ENCODE measurements at places on chromosomes 1 and 21.

DNA sequence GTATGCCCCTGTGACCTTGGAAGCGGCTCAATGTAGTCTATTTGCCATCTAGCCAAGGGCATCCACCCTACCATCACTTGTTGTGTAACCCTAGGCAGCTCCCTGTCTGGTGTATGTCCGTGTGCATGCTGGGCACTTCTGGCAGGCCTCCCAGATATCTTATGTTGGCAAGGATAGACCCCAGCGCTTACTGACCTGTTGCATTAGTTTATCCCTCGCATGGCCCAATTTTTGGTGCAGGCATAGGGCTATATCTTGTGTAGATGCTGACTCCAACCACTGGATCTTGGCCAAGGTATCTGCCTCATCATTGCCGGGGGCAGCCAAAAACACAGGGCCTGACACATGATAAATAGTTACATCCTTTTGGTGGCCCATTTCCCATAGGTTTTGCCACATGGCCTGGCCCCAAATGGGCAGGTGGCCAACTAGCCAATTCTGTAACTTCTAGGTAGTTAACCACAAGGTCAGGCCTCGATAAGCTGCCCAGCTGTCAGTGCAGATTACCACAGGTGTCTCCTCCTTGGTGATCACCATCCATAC, 14.0 kb upstream of the TBX19 start:
- no peak for DNase-seq

GRCh38 chr1:81050390-81050789, 750.3 kb upstream of the ADGRL2 start:
- no peak for DNase-seq

DNA sequence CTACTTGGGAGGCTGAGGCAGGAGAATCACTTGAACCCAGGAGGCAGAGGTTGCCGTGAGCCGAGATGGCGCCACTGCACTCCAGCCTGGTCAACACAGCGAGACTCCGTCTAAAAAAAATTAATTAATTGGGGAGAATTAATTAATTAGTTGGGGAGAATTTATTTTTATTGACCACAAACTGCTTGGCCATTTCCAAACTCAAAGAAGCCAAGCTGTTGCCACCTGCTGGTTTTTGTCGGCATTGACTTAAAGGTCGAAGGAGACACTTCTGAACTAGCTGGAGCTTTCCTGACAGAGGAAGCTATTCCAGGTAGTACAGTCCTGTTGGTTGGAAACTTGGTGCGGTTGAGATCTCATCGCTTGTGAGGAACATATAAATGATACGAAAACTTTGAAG, 13.1 kb downstream of the MAP1LC3C start:
- peak; percentile 3 for DNase-seq

DNA sequence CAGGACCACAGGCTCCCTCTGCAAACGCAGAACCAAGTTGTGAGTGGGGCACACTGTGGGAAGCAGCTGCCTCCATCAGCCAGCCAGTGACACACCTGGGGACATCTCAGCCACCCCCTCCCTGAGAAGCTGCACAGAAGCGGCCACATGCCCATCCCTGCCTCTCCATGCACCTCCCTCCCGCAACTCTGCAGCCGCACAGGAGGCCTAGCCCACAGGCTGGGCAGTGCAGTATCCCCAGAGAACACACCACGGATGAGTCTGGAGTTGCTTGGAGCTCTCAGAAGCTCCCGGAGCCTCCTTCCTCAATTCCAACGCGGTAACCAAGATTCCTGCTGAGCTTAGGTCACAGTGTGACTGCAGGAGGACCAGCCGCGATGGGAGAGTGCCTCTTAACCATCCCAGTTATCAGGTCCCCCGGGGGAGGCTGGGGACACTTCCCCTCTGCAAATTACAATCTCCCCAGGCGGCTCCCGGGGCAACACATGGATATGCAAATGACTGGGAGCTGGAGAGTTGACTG, 1.2 kb upstream of the WNT3A start:
- no peak for DNase-seq

GRCh38 chr1:240591078-240591477, 20.9 kb downstream of the GREM2 start:
- no peak for DNase-seq

DNA sequence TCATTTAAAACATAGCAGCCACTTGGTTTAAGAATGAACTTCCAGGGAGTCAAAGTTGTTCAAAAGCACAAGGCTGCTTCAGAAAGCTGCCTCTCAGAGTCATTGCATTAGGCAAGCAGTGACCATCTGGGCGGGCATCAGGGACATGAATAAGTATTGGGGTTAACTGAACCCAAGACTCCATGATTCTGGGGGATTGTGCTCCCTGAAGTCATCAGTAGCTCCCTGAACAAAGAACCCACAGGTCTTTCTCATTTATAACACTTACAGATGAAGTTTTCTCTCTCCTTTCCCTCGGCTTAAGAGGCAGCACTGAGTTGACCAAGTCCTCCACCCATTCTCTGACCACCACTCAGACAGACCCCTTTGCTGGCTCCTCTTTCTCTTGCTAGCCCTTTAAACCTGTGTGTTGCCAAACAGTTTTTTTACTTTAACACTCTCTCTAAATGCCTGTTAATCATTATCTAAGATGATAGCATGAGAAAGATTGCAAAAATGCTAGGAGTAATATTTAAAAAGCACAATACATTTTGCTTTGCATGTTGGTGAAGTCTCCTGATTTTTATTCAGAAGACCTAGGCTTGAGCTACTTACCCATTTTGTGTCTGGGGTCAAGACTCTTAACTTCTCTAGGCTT, 77.0 kb upstream of the ARHGAP29 start:
- DNase-seq = no peak

GRCh38 chr1:201778279-201779065, 50.5 kb upstream of the IPO9 start:
- DNase-seq = no peak

DNA sequence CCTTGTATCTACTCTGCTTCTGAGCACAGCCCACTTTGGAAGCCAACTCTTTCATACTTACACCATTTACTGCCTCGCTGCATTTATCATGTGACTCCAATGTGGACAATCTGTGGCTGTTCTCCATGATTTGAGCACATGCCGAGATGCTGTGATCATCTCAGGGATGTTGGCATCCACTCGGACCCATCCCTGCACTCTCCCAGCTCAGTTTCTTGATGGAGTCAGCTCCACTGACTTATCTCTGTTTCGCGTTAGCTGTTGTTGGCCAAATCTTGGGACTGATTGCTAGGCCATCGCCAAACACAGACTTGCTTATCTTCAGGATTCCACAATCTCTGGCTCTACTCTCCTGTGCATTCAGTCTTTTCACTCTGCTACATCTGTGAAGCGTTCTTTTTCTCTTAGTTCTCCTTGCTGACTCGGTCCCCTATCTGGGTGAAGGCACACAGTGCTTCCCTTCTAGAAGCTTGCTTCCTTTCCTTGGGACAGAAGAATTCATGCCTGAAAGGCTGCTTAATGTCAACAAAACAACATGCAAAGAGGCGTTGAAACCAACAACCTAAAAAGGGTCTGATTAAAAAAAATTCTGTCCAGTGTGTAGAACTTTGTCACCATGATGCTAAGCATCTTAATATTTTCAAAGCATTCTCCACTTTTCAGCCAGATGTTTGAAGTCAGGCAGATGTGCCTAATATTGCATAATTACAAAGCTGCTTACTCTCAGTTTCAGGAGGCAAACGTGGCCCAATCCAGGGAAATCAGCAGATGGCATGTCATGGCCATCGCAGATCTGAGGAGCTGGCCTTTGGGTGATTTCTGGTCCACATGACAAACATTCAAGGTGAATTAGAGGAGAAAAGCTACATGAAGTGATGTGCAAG, 120.7 kb downstream of the NGF start:
- DNase-seq = no peak

GRCh38 chr1:21886486-21887215, 50.5 kb downstream of the HSPG2 start:
- no peak for DNase-seq

GRCh38 chr1:119647228-119647733, 785 bp downstream of the ZNF697 start:
- no peak for DNase-seq

DNA sequence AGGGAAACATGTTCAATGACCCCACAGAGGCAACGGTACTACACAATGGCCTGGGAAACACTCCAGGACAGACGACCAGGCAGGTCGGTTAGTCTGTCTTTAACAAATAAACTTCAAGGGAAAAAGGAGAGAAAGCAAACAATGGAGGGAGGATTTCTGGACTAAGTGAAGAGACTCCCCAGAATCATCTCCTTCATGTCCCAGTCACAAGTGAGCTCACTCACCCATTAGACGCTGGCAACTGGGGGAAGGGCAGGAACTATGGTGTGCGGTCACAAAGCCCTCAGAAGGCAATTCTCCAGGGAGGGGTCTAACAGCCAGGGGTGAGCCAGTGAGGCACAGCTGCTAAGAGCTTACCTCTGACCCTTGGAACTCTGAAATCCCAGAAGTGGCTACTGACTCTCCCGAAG, 55.7 kb upstream of the NADK start:
- no peak for DNase-seq

- DNase-seq = no peak
Measured at GRCh38 chr1:231397886-231398671, 24.0 kb downstream of the EGLN1 start.

DNA sequence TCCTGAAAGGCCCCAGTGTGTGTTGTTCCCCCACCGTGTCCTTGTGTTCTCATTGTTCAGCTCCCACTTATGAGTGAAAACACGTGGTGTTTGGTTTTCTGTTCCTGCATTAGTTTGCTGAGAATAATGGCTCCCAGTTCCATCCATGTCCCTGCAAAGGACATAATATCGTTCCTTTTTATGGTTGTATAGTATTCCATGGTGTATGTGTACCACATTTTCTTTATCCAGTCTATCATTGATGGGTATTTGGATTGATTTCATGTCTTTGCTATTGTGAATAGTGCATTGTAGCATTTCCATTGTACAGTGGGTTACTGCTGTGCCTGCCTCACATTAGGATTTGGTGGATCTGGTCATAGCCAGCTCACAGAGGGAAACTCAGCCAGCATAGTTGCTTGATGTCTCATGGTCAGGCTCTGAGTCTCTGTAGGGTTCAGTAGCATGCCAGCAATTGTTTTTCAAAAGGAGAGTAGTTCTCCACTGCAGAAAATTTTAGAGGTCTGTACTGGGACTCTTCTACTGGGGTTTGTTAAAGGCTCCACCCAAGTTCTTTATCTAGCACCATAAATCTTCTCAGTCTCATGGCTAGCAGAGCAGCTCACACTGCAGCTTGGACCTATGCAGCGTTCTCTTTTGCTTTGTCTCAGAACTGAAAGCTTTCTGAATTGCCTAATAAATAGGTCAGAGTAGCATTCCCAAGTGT, 41.0 kb downstream of the RUNX3 start:
- DNase-seq = no peak

GRCh38 chr1:15177710-15178166, 24.2 kb downstream of the TMEM51 start:
- no peak for DNase-seq

GRCh38 chr1:47227341-47228232, 4.4 kb downstream of the TAL1 start:
- DNase-seq = no peak

DNA sequence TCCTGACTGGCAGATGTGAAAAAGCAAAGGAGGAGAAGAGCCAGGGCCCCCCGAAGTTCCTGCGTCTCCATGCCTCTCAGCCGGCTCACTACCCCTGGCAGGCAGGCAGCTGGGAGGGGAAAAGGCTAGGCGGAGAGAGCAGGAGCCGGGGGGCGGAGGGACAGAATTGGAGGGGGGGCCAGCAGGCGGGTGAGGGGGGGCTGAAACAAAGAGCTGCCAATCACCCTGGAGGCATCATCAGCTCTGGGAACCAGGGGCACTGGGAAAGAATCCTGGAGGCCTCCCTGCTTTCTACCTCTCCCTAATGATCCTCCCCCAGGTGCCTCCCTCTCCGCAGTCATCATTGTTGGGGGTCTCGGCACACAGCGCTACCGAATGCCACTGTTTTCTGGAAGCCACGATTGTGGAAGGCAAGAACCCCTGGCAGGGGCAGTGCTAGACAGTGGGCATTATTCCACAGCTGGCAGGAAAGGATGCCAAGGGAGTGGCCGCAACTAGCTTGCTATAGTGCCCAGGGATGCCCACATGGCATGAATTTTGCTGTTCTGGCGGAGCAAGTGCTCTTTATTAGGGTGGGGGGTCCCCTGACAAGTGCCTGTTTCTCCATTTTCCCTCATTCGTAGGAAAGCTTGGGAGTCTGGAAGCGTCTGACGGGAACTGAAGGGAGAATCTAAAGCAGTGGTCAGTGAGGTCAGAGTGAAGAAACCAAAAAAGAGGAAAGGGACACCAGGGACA, at the start of gene THBS3:
TSS of gene THBS3 (minus strand) at position 92 of the 735 bp plus-strand sequence. CDS start at position 71, 21 bp downstream.
- peak; percentile 62 for DNase-seq

GRCh38 chr1:17239420-17239819, 9.5 kb upstream of the PADI3 start:
- DNase-seq = peak; percentile 80

DNA sequence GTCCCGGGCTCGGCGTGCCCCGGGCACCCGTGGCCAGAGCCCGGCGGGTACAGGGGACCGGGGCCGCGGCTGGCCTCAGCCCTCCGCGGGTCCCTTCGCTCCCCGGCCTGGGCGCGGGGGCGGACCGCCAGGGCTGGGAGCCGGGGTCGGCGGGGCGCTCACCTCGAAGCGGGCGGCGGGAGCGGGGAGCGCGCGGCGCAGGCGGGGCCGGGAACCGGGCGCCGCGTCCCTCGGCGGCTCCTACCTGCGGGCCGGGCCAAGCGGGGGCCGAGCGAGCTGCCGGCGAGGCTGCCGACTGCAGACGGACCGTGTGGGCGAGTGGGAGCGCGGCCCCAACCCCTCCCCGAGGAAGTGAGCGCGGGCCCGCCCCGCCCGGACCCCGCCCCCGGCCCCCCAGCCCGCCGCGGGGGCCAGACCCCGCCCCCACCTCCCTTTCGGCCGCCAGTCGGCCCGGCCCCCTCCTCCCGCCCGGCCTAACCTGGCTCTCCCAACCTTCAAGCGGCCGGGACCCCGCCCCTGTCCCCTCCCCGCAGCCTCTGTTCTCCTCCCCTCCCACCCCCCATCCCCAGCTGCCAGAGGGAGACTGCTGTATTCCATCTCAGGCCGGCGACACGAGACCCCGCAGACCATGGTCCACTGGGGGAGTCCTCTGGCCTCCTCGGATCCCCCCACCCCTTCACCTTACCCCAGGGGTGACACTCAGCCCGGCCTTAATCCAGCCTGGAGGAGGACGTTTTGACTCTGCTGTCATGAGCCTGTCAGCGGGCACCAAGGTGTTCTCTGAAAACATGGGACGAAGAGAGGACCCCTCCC, at the start of gene FHL3:
TSS of gene FHL3 (minus strand) at position 320 of the 813 bp plus-strand sequence. CDS start 6,102 bp downstream, outside the sequence.
- peak; percentile 60 for DNase-seq

GRCh38 chr1:83802023-83802422, 196.9 kb downstream of the TTLL7 start:
- DNase-seq = no peak

DNA sequence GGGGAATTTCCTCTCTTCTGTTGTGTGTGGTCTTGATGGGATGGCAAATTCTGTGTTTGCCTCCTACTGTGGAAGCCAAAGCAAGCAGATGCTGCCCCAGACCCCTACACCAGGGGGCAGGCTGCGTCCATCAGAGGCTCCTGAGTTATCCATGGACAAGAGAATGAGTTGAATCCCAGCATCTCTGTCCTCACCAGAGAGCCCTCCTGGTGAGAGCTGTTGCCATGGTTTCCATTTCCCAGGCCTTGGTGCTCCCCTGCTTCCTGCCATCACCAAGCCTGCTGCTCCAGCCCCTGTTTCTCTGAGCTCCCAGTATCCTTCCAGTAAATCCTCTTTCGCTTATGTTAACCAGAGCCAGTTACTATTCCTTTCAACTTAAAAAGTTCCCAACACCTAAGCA, 20.4 kb upstream of the GNG12 start:
- DNase-seq = peak; percentile 82

All from NCI-H524 (cell line).